GM12865 (cell line): ENCODE measurements at places on chromosomes 12 and 14.

DNA sequence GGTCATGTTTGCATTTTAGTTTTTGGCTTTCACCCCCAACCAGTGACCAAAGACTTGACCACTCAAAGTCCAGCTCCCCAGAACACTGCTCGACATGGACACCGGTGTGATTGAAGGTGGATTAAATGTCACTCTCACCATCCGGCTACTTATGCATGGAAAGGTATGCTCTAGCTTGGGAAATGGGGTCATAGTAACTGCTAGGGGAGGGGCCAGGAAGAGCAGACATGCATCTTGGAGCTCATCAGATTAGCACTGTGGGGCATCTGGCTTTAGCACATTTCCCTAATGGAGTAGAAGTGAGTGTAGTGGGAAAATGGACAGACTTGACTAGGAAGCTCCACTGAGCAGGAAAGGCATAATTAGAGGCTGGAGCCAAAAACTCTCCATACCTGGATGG is 2.8 kb downstream of the PCBP2 start:
- no peak for DNase-seq

DNA sequence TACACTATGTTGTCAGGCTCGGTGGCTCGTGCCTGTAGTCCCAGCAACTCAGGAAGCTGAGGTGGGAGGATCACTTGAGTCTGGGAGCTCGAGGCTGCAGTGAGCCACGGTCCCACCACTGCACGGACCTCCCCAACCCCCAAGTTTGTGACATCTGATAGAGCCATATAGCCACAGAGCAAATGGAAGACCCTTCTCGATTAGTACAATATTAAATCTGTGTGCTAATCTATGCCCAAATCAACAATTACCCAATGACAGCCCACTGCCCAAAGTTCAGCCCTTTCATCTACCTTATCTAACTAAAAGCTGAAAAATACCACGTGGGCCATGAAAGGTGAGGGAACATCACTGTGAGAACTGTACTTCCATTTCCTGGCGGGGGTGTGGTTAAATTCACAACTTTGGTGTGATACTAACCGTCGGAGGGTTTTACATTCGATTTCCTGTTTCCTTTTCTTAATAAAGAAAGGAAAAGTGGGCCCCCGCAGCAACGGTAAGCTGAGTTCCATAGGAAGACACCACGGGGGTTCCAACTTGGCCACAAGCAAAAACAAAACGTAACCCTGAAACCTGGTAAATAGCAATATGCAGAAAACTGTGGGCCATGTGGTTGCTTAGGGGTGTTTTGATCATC is 31.2 kb upstream of the FOS start:
- DNase-seq, result peak; percentile 84

DNA sequence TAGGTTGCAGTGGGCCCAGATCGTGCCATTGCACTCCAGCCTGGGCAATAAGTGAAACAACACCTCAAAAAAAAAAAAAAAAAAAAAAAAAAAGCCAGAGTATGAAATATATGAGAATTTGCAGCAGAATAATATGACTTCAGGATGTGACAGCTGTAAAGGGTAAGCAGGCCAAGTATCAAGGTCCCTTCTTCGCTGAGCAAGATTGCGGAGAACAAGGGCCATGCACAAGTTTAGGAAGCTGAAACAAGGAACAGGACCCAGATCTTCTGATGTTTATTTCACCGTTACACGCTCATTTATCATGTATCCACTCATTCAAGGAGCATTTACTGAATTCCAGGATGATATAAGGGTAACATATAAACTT is 659 bp upstream of the FOXJ2 start:
- DNase-seq, result no peak

DNA sequence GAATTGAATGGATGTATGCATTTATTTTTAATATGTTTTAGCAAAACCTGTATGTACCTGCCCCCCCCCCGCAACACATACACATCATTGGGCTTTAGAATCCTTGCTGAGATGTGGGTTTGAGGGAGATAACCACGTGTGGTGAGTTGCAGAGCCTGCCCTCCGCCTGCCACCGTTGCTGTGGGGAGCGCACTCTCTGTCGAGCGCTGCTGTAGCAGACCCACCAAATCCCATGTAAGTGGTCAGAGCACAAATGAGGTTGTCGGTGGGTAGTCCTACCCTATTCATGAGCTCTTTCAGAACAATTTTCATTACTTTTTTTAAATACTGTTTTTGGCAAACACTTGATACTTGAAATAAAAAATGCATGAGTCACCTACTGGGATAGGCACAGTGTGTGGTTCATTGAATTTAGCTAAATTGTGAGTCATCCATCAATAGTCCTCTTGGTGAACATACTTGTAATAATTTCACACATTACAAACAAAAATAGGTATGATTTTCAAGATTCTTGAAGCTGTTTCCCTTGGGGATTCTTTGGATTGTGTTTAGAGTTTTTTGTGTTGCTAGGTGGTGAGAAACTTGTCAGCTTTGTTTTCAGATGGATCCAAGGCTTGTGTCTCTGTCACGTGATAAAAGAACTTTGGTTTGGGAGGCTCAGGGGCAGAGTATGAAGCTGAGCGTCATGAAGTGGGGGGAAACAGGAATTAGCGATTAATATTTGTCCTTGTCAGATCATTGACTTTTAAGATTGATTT is 107.6 kb downstream of the PTCSC3 start:
- no peak for DNase-seq

DNA sequence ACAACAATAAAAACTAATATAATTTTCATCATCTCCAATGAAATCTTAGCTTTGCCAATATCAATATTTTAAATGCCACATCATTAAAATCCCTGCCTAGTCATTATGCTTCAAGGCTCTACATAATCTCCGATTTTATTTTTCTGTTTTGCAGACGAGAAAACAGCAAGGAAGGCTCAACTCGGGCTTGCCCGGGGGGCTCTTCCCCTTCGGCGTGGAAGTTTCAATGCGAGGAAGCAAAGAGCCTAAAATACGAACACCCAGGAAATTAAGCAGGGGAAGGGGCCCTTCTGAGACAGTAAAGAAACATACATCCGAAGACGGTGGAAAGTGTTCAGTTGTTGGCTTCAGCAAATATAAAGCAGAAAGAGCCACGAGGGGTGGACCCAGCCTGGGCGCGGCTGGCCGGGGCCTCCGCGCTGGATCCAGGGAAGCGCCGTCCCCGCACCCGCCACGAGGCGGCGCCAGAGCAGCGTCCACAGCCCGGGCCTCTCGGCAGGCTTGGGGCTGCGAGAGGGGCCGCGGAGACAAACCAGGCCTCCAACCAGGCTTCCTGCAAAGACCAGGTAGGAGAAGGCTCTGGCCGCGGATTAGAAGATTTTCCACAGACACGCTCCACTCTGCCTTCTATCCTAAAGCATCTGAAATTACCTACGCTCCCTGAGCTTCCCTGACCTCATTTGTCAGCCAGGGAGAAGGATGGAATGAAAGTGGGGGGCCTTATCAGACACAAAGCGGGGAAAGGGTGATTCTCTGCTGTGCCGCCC is 77.2 kb downstream of the SERPINA3 start:
- peak; percentile 24 for DNase-seq
